ENCODE measurements at places on chromosomes 2 and 18.

DNA sequence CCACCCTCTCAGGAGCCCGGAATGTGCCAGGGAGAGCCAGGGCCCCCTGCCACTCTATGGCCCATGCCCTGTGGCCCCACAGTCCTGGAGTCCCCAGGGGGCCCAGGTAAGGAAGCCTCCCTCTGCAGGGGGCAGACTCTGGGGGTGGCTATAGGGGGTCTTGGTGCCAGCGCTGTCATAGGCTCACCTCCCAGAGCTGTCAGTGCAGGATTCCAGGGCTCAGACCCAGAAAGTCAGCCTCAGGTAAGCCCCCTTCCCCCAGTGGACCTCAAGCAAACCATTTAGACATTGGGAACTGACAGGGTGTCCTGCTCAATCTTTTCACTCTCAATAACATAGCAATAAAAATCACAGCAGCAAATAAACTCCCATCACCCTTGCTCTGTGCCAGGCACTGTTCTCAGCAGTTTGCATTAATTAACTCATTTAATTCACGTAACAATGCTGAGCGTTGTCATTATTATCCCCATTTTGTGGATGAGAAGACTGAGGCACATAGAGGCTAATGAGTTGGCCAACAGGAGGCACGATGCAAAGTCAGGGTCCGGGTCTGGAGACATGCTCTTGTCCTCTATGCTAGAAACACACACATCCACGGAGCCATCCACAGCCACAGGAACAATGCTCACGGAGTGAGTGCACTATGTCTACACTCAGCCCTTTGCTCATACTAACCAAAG is 79.6 kb downstream of the TNS1 start:
- no peak for DNase-seq

DNA sequence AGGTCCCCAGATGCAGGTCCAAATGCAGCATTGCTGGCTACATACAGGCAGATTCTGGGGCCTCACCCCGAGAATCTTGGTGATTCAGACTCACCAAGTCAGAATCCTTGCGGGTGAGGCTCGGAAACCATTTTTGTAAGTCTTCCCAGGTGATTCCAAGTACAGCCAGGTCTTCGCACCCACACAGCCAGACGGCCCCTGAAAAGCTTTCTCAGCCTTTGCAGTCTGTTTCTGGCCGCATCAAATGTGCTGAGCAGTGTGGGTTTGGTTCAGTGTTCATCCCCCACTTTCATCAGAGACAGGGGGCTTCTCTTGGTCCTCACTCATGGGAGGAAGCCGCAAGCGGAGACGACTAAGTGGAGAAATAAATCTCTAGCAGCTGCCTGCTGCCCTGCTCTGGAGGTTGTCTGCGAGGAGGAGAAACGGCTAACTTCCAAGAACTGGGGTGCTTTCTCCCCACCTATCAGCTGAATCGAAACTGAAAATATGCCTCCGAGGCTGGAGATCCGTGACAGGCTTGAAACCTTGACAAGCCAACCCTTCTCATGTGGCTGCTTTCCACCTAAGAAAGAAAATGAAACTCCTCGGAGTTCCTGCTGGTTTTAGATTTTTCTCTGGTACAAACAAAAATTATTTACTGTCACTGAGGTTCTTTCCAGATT is 8.9 kb upstream of the TMEM185B start:
- DNase-seq = peak; percentile 38

DNA sequence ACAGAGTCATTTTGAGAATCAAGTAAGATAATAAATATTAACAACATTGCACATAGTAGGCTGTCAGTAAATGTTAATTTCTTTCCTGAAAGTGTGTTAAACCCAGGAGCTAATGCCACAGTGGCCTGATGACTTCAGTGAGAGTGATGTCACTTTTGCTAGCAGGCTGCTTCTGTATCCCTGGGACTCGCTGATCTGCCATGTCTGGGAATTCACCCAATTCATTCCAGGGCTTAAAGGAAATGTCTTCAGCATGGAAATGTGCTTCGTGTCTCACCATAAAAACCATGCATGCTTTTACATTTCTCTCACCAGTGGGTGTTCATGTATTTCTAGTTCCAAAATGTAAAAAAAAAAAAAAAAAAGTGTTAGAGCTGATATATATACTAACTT is 56.8 kb upstream of the MAPRE3 start:
- no peak for DNase-seq

DNA sequence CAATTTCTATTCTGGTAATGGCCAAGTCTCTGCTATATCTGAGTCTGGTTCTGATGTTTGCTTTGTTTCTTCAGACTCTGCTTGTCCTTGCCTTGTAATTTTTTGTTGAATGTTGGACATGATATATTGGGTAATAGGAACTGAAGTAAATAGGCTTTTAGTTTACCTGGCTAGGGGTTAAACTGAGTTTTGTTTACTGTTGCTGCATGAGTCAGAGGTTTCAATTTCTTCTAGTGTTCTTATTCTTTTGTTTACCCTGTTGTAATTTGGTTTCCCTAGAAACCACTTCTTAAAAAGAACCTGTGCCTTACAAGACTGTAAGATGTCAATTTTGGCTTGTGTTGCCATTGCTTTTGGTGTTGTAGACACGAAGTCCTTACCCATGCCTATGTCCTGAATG is 285.0 kb upstream of the KCNH7 start:
- no peak for DNase-seq

- DNase-seq = no peak
These were observed 122.7 kb downstream of the DNER start for GRCh38 chr2:229591611-229592010.

DNA sequence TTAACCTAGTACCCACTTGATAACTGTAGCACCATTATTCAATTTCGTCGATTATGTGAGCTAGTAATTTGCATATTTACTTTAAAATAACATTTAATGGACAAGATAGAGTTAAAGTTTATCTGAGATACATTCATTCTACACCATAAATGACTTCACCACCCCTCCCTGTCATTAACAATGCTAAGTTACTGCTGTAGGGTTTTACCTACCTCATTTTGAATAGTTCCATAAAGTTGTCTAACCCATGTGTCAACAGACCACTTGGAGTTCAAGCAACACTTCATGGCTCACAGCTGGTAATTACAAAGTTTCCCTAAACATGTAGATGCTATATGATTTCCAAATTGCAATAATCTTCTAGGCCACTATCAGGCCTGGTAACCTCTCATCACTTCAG is 127.4 kb upstream of the CYP26B1 start:
- no peak for DNase-seq

- DNase-seq = no peak
These were observed 25.5 kb downstream of the SP5 start for GRCh38 chr2:170740660-170741059.

DNA sequence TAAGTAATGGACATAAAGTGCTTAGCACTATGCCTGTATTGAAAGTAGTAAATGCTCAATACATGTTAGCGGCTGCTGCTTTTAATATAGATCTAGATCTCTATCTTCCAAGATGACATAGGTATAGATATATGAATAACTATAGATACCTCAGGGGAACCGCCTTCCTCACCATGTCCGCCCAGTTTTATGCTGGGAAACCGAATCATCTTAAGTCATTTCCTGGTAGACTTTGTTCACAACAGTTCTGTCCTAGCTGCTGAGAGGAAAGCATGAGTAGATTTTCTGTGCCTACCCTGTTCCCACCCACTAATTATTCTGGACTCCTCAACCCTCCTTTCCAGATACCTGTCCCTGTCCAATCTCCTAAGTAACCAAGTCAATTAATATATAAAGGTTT is 21.6 kb upstream of the ITM2C start:
- DNase-seq = no peak

DNA sequence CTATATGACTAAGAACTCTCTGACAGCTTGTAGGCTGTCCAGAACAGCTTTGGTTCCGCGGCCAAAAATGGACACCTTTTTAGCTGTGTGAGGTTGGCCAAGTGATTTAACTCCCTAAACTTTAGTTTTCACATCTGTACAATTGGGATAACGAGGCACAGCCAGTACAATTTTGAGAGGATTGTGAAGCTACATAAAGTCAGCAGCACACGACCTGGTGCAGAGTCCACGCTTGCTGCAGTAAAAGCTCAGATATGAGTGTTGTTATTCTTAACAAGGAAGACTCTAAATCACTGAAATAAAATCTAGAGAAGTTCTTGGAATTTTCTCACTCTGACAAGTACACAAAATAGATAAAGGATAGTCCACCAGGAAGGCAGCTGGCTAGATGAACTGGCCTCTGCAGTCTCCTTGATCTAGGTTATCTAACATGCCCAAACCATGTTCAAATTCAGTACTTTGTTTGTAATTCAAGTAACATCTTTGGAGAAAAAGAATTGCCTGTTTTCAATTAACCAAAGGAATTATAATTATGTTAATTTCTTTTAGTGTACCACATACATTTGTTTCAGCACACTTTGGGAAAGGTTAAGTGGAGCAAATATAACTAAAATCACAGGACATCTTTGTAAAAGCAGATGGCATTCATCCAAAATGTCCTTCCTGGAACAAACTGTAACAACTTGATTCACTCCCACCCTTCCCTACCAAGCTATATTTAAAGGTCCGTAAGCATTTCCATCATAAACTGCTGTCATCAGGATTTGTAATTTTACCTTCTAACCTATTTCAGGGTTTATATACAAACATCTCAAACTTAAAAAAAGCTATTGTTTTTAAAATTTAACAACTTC is 201.7 kb upstream of the STK17B start:
- no peak for DNase-seq

DNA sequence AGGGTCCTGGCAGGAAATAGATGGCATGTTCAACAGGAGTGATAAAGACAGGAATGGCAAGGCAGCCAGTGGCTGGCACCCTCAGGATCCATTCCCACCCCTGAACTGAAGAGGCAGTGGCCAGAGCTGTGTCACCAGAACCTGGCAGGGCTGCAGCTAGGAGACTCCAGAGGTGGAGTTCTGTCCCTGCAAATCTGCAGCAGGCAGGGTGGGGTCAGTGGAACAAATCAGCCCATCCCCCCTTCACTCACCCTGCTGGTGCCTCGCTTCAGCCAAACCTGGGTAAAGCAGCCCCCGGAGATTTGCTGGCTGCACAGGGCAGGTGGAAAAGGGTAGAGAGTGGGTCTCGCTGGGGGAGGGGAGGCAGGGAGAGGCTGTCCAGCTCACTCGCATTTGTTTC is 12.7 kb downstream of the INPP5D start:
- DNase-seq = no peak

- DNase-seq = no peak
These were observed 29.6 kb downstream of the M1AP start for GRCh38 chr2:74618410-74619083.

GRCh38 chr2:119431155-119431975 is at the start of gene TMEM37:
Gene TMEM37, plus strand, starts transcription at chr2:119431854. Its CDS starts 50 bp downstream, at chr2:119431904.
- peak; percentile 45 for DNase-seq

GRCh38 chr2:206011795-206012194 is 74.2 kb downstream of the INO80D start:
- no peak for DNase-seq

GRCh38 chr18:36354989-36355388 is 57.5 kb downstream of the FHOD3 start:
- no peak for DNase-seq

- no peak for DNase-seq
These were observed 52.8 kb upstream of the DCC start for GRCh38 chr18:52287151-52287550.

- DNase-seq = no peak
These were observed 370.2 kb downstream of the EN1 start for GRCh38 chr2:118477111-118477862.

GRCh38 chr18:12750076-12750714 is 47.4 kb downstream of the PSMG2 start:
- no peak for DNase-seq

DNA sequence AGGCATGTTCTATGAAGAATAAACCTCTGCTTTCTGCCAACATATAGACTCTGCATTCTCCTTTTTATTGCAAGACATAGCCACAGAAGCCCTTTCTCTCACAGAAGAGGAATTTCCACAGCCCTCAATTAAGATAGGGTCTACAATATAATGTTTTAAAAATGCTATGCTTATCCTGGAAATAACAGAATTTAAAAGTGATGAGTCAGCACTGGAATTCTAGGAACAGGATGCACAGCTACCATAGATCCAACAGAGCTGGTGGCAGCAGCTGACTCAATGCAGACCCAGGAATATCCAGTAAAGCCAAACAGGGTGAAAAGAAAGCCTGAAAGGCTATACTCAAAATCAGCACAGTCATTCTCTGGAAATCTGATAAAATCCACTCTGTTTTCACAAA is 866.9 kb downstream of the TRIB2 start:
- DNase-seq = no peak

- no peak for DNase-seq
These were observed 79.0 kb upstream of the RAB27B start for GRCh38 chr18:54749291-54749690.

DNA sequence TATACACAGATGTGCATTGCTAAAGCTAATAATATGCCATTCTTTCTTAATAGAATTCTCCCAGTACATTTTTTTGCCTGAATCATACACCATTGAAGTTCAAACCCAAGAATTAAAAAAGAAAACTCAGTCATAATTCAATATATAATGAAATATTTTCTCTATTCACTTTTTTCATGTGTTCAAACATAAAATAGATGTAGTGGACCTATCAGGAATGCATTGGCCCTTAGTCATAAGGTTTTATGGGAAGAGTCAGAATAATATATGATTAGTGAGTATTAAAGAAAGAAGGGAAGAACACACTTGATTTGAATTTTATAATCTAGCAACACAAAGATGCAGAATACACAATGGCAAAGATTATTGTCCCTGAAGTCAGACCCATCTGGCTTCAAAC is 297.0 kb upstream of the COL3A1 start:
- DNase-seq = no peak

DNA sequence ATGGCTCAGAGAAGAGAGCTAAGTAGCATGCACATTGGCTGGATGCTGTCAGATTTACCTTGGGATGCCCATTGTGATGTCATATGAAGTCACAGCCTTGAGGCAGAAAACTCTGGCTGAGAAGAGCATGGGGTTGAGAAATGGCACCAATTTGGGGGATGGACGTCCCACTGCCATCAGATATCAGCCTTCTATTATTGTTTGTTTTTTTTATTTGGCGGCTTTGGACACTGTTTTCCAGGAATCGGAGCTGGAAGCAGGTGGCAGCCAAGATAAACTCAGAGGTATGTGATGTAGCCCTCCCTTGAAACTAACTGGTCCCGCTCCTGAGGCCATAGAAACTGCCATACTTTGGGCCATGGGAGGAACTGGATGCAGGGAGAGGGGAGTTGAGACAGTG is 40.6 kb downstream of the GCKR start:
- no peak for DNase-seq

DNA sequence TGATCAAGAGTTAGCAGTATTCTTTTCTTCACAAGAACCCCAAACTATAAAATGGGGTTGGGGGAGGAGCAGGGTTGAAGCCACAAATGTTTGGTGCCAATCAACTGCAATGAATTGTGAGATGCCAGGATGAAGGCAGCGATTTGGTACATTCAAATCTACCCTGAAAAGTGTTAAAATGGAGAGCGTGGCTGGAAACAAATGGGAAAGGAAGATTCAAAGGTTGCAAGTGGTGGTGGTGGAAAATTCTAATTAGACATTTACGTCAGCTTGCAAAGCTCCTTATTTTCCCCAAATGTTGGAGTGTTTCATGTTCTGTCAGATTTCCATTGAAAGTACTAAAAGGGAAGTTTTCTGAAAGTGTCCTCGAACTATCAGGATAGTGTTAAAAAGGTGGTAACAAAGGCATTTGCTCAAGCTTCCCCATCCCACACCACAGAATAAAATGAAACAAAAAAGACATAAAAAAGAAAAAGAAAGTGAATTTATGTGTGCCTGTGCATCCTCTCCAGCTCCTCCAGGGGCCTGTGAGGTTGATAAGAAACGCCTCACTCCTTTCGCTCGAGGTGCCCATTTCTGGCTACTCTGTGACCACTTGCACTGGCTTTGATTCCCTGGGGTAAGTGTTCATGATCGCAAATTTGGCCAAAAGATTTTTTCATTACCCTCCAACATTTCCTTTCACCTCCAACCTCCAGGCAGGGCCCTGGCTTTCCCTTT is 424.1 kb upstream of the POU3F3 start:
- DNase-seq = no peak
